ENCODE measurements at places on chromosomes 16 and 17.

- no peak for DNase-seq
Measured at GRCh38 chr17:59825533-59826322, 67.0 kb downstream of the TUBD1 start.

- no peak for DNase-seq
Measured at GRCh38 chr17:31915456-31916100, 14.1 kb upstream of the UTP6 start.

DNA sequence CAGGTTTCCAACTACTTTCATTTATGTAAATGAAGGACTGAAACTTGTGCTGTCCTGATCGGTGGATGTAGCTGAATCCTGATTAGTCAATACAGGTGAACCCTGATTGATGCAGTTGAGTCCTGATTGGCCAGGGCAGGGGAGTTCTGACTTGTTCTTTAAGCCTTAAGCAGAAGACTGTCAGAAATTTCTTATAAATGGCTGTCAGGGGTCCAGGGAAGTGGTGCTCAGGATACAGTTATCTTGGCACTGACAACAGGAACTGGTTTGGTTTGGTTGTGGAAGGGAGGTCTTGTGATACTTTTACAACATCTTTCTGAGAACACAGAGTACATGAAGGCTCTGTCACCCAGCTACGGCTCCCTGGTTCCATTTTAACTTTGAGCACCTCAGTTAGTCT lies 132.1 kb downstream of the KCNJ12 start:
- no peak for DNase-seq

GRCh38 chr17:32486111-32486700 lies 587 bp upstream of the CDK5R1 start:
- peak; percentile 92 for DNase-seq

- no peak for DNase-seq
Measured at GRCh38 chr16:50745940-50746339, 4.1 kb downstream of the CYLD start.

- DNase-seq, result no peak
Measured at GRCh38 chr17:82126556-82127314, 28.7 kb upstream of the FASN start.

Data from DMS53 (cell line).